ENCODE measurements at places on chromosomes 2 and 18. TPM values are rescaled to one million over a fixed set of nuclear protein-coding genes. Genes with fewer than 3 reads are reported as not detected.

Gene POTEI
- total RNA-seq = 3.7 TPM

Gene POU3F3
- not detected for total RNA-seq

Gene RUFY4
- not detected for total RNA-seq

Gene CGREF1
- total RNA-seq = 0.72 TPM

Gene KLHL41
- total RNA-seq = not detected

Gene UGT1A10
- total RNA-seq = not detected

Gene CXCR1
- not detected for total RNA-seq

Gene CTLA4
- 0.11 TPM for total RNA-seq

Gene OSBPL6
- total RNA-seq = 12.6 TPM

DNA sequence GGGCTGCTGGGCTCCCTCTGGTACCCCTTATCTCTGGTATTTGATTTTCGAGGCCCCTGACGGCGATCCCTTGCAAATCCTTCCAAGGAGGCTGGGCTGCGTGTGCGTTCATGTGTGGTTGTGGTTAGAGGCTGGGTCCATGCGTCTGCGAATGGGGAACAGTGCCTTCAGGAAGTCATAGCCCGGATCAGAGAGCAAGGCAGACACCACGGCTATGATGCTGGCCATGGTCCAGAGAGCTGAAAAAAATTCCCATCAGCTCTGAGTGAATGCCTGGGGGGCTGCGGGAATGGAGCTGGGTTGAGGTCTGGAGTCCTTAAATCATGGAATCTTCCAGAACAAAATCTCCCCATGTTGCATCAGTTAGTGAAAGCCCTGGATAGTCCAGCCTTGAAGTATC is 145.5 kb downstream of the ACKR3 start:
- no peaks in the 10 kb centered on the region for H3K36me3 ChIP-seq
- H3K27me3 ChIP-seq = peaks cover 19% of the 10 kb centered on the region
- H3K4me3 ChIP-seq = no peak overlapping the region
- DNase-seq = no peak
- H3K4me1 ChIP-seq = no peaks in the 10 kb centered on the region
- H3K27ac ChIP-seq = no peak overlapping the region

- H3K36me3 ChIP-seq = no peaks in the 10 kb centered on the region
- no peak overlapping the region for H3K4me3 ChIP-seq
- H3K27ac ChIP-seq = peak overlapping the region; percentile 62
- DNase-seq = no peak
- no peaks in the 10 kb centered on the region for H3K27me3 ChIP-seq
Observed at GRCh38 chr2:238418196-238418998, 8.3 kb upstream of the ASB1 start.

DNA sequence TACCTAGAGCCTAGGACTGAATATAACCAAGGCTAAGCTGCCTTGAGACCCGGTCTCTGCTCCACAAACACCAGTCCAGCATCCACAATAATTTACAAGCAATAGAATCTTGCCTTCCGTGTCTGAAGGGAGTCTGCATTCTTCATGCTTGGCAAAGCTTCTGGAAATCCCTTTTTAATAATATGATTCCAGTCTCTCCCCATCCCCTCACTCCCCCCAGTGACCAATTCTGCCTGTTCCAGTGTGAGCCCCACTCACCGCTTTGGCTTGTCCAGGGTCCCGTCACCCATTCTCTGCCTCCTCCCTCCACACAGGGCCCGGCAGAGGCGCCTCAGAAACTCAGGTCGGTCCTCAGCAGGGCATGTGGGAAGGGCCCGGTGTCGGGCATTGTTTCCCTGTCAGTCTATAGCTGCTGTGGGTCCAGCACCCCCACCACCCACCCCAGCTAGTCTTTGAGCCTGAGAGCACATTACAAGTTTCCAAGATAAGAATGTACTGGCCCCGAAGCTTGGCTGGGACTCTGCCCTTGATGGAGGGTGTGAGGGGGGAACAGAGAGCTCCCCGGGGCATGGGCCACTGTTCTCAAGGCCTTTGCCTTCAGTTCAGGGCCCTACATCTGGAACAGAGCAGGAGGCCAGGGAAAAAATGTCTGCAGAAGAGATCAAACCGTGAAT is 129.7 kb upstream of the MYCN start:
- DNase-seq = no peak
- H3K4me3 ChIP-seq = no peak overlapping the region
- H3K27ac ChIP-seq = no peak overlapping the region
- no peaks in the 10 kb centered on the region for H3K36me3 ChIP-seq

DNA sequence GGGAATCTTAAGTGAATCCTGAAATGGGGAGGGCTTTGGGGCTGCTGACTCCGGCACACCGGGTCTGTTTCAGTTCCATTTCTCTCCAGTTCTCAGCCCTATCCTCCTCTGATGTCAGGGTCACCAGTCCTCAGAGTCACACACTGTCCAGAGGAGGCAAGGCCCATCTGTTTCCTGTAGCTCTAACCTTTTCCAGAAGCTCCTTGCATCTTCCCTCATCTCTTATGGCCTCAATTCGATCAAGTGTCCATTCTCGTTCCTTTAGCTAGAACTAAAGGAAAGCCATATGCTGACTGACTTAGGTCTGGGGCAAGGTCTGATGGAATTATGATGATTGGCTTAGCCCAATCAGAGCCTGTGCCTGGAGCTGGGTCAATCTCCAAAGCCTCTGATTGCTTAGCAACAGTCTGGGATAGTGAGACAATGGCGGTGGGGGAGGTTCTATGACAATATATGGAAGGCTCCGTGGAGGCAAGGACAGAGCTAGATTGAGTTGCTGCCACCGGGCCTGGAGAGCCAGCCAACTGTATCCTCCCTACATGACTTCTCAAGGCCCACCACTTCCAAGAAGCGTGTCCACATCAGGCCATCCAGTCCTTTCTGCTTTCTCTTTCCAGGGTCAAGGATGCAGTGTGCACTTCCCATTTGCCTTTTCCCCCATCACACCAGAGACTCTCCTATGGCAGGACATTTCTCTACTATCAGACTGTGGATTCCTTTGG is 5.2 kb downstream of the ANKRD53 start:
- peaks cover 33% of the 10 kb centered on the region for H3K36me3 ChIP-seq
- H3K4me3 ChIP-seq = no peak overlapping the region
- H3K27ac ChIP-seq = no peak overlapping the region
- H3K27me3 ChIP-seq = no peaks in the 10 kb centered on the region

DNA sequence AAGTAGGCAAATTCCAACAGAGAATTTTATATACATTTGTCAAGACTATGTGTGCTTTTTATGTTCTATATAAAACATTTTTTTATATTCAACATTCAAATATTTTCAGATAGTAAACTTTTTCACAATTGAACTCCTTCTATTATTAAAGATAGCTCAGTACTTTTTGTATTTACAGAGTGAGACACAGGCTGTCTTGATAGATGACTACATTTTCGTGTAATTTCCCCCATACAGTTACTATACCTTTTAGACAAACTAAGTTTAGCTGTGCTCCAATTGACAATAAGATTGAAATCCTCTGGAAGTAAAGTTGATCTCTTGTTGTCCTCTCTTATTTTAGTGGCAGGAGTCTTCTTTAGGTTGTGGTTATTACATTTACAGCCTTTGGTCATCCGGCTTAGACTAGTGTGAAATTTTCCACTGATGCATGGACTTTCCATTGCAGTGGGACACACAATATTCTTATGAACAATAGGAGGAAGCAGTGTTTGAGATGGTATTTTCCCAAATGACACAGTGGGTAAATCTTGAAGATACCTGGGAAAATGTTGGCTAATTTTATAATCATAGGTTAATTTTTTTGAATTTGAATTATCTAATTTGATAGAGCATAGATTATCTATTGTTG is 21.0 kb downstream of the ZSWIM2 start:
- H3K36me3 ChIP-seq = no peaks in the 10 kb centered on the region
- no peak overlapping the region for H3K4me3 ChIP-seq
- no peak for DNase-seq
- no peaks in the 10 kb centered on the region for H3K27me3 ChIP-seq

DNA sequence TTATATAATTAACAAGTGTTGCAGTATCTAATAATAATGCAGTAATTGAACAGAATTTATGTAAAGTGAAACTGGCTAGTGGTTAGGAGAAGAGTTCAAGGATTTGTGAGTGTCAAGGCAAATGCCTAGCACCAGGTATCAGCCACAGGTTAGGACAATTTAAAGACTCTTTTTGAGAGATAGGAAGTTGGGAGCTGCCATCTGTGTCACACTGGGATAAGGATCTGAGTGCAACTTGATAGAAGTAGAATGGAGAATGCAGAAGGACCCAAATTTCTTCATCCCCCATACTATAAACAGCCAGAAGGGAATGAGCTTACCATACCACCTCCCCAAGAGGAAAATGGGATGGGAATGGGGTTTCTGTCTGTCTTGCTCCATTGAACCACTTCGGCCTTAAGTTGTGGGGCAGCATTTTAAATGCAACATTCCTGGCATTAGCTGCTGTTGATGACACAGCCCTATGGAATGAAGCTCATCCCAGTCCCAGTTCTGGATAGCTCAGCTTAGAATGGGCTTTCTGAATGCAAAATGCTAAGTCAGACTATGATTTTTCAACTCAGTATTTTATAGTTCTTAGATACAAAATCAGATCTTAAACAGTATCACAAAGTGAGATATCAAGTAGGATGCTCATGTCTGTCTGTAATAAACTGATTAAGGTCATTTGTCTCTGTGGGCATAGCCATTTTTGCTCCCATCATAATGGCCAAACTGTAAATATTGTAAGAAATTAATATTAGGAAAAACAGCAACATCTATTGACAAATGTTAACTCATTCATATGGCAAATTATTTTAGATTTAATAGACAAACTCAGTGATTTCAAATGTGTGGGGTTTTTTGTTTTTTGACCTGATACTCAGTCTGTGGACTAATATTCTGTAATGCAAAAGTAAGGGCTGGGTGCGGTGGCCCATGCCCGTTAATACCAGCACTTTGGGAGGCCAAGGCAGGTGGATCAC is 44.0 kb downstream of the GPR155 start:
- DNase-seq = no peak
- H3K4me3 ChIP-seq = no peak overlapping the region
- H3K27ac ChIP-seq = no peak overlapping the region
- no peaks in the 10 kb centered on the region for H3K4me1 ChIP-seq
- no peaks in the 10 kb centered on the region for H3K27me3 ChIP-seq

DNA sequence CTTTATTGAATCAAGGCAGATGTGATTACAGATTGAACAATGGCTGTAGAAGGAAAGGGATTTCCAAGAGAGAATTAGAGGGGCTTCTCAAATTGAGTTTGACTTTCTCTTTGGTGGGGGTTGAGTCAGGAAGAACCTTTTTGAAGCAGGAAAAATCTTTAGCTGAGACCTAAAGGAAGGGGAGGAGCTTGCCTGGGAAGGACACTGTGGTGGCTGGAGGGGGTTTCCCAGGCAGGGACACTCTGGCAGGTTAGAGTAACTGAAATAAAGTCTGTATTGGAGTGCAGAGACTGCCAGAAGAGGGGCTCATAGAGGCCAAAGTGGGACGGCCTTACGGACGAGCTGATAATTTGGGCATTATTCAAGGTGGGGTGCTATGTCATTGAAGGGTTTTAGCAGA is 69.3 kb downstream of the NEDD4L start:
- H3K27me3 ChIP-seq = no peaks in the 10 kb centered on the region
- DNase-seq = no peak
- peaks cover 3% of the 10 kb centered on the region for H3K4me1 ChIP-seq
- no peaks in the 10 kb centered on the region for H3K36me3 ChIP-seq
- no peak overlapping the region for H3K4me3 ChIP-seq

- no peaks in the 10 kb centered on the region for H3K27me3 ChIP-seq
- H3K36me3 ChIP-seq = no peaks in the 10 kb centered on the region
- H3K4me3 ChIP-seq = no peak overlapping the region
- H3K4me1 ChIP-seq = no peaks in the 10 kb centered on the region
- H3K27ac ChIP-seq = no peak overlapping the region
- DNase-seq = no peak
Observed at GRCh38 chr2:222105046-222105445, 193.8 kb downstream of the PAX3 start.

DNA sequence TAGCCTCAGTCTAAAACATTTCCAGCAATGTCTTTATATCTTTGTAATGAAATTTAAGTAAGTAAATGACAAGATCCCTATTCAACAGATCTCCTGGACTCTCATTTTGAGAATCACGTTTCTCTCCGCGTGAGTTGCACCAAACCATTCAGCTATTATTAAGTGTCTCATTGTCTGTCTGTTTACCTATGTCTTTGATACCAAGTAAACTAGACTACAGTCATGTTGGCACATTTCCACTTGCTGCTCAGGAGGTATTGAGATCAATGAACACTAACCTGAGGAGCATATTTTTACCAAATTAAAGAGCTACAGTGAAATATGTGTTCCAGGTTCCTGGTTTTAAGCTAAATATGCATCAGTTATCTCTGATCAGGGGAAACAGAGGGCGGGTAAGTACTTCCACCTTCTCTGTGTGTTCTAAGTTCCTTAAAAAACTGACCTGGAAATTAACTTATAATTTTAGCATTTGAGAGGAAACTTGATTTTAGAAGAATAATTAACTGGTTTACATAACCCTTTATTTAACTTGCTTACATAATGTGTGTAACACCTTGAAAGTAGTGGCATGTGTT is 125.8 kb downstream of the OSBPL6 start:
- DNase-seq = no peak
- no peaks in the 10 kb centered on the region for H3K36me3 ChIP-seq

GRCh38 chr18:77360315-77361190 is 110.9 kb downstream of the GALR1 start:
- DNase-seq = no peak
- no peaks in the 10 kb centered on the region for H3K36me3 ChIP-seq
- H3K27ac ChIP-seq = no peak overlapping the region

DNA sequence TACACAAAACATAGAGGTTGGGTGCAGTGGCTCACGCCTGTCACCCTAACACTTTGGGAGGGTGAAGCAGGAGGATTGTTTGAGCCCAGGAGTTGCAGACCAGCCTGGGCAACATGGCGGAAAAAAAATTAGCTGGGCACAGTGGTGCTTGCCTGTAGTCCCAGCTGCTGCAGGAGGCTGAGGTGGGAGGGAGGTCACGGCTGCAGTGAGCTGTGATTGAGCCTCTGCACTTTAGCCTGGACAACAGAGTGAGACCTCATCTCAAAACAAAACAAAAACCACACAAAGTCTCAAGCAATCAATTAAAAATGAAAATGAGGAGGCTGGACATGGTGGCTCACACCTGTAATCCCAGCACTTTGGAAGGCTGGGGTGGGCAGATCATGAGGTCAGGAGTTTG is 4.9 kb downstream of the NOP58 start:
- DNase-seq = no peak
- peak overlapping the region; percentile 17 for H3K4me3 ChIP-seq
- no peaks in the 10 kb centered on the region for H3K27me3 ChIP-seq
- peaks cover 53% of the 10 kb centered on the region for H3K36me3 ChIP-seq
- H3K27ac ChIP-seq = no peak overlapping the region
- H3K4me1 ChIP-seq = peaks cover 10% of the 10 kb centered on the region

GRCh38 chr18:73752965-73753364 is 394.7 kb downstream of the FBXO15 start:
- H3K27ac ChIP-seq = no peak overlapping the region
- H3K4me3 ChIP-seq = no peak overlapping the region
- H3K36me3 ChIP-seq = no peaks in the 10 kb centered on the region

- no peak overlapping the region for H3K4me3 ChIP-seq
- DNase-seq = no peak
- no peak overlapping the region for H3K27ac ChIP-seq
- H3K36me3 ChIP-seq = peaks cover 8% of the 10 kb centered on the region
- no peaks in the 10 kb centered on the region for H3K27me3 ChIP-seq
Observed at GRCh38 chr2:224518806-224519580, 66.2 kb downstream of the CUL3 start.

- H3K4me1 ChIP-seq = peaks cover 22% of the 10 kb centered on the region
- no peaks in the 10 kb centered on the region for H3K27me3 ChIP-seq
- H3K4me3 ChIP-seq = no peak within 1 kb of the TSS
- H3K36me3 ChIP-seq = no peaks in the 10 kb centered on the region
Observed at GRCh38 chr2:96145036-96145847, at the start of gene DUSP2. DUSP2 (minus strand) TSS chr2:96145440; CDS start chr2:96145354, 86 bp downstream.

Data from K562 (cell line).